ENCODE measurements at places on chromosomes 5 and 9. TPM values are rescaled to one million over a fixed set of nuclear protein-coding genes. Genes with fewer than 3 reads are reported as not detected.

GRCh38 chr9:105341434-105342146 lies 97.1 kb downstream of the SLC44A1 start:
- no peak overlapping the region for H3K27ac ChIP-seq
- no peak for DNase-seq
- H3K27me3 ChIP-seq = no peaks in the 10 kb centered on the region
- no peak overlapping the region for H3K4me3 ChIP-seq
- no peaks in the 10 kb centered on the region for H3K4me1 ChIP-seq

DNA sequence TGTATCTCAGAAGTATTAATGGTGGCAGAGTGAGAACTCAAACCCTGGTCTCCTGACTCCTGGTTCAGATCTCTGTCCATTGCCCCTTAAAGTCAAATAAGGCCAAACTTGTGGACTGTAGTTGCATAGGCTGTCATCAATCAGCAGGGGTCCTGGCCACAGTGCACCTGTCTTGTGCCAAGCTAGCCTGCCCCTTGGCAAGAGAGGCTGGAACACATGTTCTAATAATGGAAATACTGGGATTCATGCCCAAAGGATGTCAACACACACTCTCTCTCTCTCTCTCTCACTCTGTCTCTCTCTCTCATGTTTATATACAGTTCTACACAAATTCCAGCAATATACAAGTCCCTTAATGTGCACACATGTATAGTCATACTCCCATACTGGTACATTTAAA lies 44.3 kb downstream of the GLRA1 start:
- no peaks in the 10 kb centered on the region for H3K27me3 ChIP-seq
- H3K4me1 ChIP-seq = peaks cover 19% of the 10 kb centered on the region
- DNase-seq = peak; percentile 74
- no peak overlapping the region for H3K27ac ChIP-seq

- peak overlapping the region; percentile 72 for H3K27ac ChIP-seq
- no peaks in the 10 kb centered on the region for H3K36me3 ChIP-seq
- H3K4me3 ChIP-seq = no peak overlapping the region
- H3K27me3 ChIP-seq = no peaks in the 10 kb centered on the region
- H3K4me1 ChIP-seq = peaks cover 74% of the 10 kb centered on the region
Observed at GRCh38 chr9:113570106-113570505, 106.6 kb downstream of the RGS3 start.

GRCh38 chr9:110319781-110320492 lies 17.7 kb downstream of the TXNDC8 start:
- H3K4me1 ChIP-seq = no peaks in the 10 kb centered on the region
- H3K27me3 ChIP-seq = peaks cover 4% of the 10 kb centered on the region
- no peak overlapping the region for H3K27ac ChIP-seq
- no peak for DNase-seq

DNA sequence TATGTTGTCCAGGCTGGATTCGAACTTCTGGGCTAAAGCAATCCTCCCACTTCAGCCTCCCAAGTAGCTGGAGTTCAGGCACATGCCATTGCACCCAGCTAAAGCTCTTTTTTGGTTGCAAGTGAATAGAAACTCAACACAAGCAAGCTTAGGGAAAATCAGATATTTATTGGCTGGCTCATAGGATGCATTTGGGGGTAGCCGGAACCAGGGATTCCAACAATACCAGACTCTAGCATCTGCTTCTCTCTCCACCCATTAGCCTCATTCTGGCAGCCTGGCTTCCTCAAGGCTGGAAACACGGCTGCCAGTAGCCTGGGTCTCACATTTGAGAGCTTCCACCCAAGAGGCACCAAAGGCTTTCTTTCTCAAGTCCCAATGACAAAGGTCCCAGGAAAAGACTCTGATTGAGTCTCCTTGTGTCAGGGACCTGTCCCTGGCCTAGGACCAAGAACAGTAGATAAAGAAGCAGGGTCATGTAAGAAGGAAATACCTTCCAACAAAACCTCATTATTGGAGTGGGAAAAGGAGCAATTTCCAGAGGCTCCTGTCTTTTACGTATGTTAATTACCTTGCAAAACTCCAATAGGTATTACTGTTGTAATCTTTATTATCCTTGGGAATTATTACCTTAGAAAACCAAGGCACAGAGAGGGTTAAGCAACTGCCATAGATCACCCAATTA lies 23.0 kb upstream of the B4GALT1 start:
- H3K27ac ChIP-seq = no peak overlapping the region
- no peaks in the 10 kb centered on the region for H3K27me3 ChIP-seq
- no peak overlapping the region for H3K4me3 ChIP-seq

- H3K27me3 ChIP-seq = no peaks in the 10 kb centered on the region
- H3K27ac ChIP-seq = no peak overlapping the region
- no peak overlapping the region for H3K4me3 ChIP-seq
- no peaks in the 10 kb centered on the region for H3K36me3 ChIP-seq
- no peak for DNase-seq
- no peaks in the 10 kb centered on the region for H3K4me1 ChIP-seq
Observed at GRCh38 chr5:147310059-147310704, 75.4 kb downstream of the STK32A start.

DNA sequence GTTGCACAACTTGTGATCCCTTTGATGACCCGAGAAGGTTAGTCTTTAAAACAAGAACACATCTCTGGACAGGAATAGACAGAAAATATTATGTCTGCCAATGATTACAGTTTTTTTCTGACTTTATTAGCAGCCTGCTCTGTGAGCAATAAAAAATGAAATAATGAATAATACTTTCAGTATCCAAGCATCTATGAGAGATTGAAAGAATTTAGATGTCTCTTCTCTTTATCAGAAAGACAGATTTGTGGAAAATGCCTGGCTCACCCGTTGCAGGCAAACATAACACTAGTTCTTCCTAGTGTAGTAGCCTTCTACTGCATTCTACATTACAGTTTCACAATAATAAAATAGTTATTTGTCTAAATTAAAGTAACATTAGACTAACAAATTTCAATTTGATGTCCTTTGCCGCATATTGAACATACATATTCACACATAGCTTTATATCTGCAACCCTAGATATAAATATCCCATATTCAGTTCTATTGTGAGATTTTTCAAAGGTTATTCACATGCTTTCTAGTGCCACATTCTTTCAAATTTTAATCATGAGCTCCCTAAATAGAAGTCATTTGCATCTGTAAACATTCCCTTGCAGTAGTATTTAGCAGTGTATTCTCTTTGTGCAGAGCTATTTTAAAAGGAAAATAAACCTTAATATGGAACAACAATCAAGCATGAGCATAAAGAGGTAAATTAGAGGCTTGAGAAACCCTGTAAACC lies 267.3 kb downstream of the EFNA5 start:
- no peak for DNase-seq
- H3K4me3 ChIP-seq = no peak overlapping the region
- H3K4me1 ChIP-seq = no peaks in the 10 kb centered on the region
- H3K27ac ChIP-seq = no peak overlapping the region

The LCN15 gene
- total RNA-seq = not detected

The NR6A1 gene
- total RNA-seq = 1.2 TPM

The HDHD3 gene
- total RNA-seq = 19.4 TPM

The IFNA7 gene
- not detected for total RNA-seq
